MM.1S (cell line): ENCODE measurements at places on chromosomes 16 and 17.

- DNase-seq = no peak
Measured at GRCh38 chr16:22732959-22733358, 81.0 kb upstream of the HS3ST2 start.

GRCh38 chr16:12708266-12708665 is 95.4 kb downstream of the CPPED1 start:
- DNase-seq = no peak

DNA sequence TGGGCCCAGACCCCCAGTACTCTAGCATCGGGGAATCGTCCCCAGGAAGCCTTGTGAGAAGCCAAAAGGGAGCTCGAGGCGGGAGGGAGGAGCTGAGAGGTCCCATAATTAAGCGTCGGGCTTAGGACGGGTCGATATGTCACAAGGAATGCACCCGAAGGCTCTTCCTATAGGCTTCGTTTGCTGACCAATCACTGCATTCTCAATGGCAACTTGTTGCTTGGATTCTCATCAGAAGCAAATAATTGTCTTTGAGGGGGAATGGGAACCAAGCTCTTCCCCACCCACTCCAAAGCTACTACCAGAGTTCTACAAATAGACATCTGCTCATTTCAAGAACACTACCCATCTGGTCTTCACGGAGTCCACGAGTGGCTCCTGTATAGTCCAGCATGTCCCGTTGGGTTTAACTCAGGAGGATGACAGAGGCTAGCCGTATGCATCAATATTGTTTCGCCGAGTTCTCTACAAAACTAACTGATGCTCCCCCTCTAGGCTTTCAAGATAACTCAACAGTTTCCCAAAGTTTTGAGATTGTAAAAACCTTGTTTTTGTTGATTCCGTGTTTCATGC is 628 bp upstream of the BLMH start:
- DNase-seq = no peak

DNA sequence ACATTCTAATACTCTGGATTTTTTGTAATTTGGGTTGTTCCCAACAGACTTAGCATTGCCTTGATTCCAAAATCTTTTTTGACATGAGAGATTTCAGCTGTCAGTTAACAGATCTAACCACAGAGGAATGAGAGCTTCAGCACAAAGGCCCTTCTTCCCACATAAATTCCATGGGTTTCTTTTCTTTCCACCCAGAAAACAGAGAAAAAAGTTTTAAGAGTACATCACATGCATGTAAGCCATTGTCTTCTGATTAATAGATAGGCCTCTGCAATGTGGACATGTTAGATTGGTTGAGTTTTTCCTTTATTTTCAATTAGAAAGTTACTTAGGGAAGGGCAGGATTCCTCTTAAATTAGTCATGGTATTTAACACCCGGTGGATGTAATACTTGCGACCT is 939 bp downstream of the MYH8 start:
- no peak for DNase-seq

GRCh38 chr17:57721967-57722703 is 23.0 kb downstream of the CCDC182 start:
- no peak for DNase-seq

DNA sequence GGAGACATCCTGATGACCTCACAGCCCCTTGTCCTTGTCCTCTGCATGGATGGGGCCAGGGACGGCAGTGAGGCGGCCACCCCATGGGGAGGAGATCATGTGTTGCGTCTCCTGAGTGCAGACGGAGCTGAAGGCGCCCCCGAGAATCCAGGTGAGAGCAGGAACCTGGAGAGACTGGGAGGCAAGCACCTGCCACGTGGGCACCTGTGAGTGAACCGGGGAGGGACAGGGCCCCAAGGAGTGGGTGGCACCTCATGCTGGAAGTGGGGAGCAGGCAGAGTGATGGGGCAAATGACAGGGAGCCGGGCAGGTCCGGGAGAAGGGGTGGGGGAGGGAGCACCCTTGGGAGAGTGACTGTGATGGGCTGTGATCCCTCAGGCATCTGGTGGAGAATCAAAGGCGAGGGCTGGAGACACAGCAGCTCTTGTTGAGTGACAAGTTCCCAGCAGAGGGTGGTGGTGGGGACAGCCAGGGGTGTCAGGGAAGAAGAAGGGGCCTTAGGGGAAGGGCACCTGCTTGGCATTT is 174.3 kb upstream of the CHMP6 start:
- no peak for DNase-seq

GRCh38 chr17:51820252-51820651 is 338.3 kb downstream of the CA10 start:
- DNase-seq = no peak

- DNase-seq = no peak
Measured at GRCh38 chr17:48738803-48739526, 10.4 kb upstream of the HOXB13 start.

DNA sequence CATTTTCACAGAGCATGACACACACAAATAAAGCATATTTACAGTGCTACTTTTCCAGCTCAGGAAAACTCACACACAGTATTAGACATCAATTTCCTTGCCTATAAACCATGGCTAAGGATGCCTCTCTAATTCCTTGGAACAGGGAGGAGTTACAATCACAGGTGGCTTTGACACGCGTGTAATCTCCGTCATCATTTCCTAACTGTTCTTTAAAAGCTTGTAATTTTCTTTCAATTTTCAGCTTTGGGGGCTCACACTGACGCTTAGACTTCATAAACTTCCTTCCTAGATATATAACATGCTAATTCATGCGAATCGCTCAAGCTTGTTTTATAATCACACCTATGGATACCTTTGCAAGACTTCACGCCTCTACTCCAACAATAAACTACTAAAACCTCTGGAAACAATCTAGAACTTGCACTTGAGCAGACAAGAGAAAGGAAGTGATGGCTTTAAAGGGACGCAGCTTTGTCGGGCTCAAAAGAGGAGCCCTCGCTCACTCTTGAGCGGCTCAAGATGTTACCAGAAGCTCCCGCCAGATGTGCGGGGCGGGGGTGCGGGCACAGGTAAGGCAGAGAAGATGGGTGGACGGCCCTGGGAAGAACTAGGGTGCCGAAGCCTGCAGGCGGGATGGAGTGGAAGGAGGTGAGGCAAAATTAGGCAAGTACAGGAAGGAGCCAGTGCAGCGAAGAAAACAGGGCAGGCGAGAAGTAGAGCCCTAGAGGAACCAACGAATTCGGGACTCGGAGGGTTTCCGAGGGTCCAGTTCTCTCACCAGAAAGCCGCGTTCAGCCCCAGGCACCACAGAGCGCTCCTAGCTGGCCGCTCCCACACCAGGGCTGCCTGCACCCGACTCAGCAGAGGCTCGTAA is 631 bp downstream of the RETREG3 start:
- DNase-seq = peak; percentile 34

GRCh38 chr16:1991948-1992703 is 2.4 kb downstream of the SYNGR3 start:
- DNase-seq = peak; percentile 94

- DNase-seq = no peak
Measured at GRCh38 chr17:80847496-80848230, 144.0 kb upstream of the CHMP6 start.

- DNase-seq = no peak
Measured at GRCh38 chr16:66402166-66402565, 24.9 kb upstream of the BEAN1 start.

DNA sequence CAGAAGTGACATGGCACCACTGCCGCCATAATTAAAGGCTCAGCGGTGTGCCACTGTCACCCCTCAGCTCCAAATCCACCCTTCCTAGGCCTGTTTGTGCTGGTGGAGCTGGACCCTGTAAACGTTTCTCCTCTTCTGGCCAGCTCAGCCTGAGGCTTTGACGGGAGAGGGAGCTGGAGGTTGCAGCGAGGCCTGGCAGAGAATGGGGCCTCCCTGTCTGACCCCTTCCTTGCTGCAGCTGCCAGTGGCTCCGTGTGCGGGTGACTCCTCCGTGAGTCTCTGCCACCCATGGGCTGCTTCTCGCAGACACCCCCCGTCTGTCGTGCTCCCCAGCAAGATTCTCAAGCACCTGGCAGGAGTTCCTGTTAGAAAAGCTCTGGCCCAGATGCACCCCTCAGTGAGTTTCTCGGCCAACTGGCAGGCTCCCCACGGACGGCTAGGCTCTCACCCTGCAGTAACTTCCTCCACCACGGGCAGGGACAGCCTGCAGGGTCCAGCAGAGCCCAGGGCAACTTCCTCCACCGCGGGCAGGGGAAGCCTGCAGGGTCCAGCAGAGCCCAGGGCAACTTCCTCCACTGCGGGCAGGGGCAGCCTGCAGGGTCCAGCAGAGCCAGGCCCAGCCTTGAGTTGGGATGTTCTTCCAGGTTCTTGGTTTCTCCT is 4.7 kb upstream of the CHMP6 start:
- DNase-seq = no peak

DNA sequence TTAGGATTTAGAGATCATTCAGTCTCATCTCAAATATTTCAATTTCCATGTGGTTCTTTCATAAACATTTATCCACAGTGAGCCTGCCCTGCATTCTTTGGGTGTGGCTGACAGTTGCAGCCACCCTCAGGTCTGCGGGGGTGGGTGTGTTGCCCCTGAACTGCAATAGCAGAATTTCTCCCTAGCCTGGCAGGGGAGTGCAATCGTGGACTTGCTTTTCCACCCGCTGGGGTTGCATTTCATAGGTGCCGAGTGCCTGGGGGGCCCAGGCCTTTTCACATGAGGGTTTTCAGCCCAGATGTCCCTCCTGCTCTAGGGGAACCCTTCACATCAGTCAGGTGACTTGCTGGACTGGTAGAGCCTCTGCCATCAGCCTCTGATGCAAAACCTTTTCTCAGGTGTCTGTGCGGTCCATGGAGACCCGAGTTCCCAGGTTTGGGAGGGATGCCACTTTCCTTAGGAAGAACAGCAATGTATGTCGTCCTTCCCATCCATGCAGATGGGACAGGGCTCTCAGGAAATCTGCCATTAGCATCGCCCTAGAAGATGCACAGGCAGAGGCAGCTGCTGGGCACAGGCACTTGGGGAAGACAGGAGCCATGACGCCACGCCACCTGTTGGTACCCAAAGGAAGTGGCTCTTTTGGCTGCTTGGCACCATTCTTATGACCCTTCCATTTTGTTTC is 2.4 kb upstream of the USP36 start:
- peak; percentile 66 for DNase-seq
